ENCODE measurements at places on chromosomes 5 and 9.

DNA sequence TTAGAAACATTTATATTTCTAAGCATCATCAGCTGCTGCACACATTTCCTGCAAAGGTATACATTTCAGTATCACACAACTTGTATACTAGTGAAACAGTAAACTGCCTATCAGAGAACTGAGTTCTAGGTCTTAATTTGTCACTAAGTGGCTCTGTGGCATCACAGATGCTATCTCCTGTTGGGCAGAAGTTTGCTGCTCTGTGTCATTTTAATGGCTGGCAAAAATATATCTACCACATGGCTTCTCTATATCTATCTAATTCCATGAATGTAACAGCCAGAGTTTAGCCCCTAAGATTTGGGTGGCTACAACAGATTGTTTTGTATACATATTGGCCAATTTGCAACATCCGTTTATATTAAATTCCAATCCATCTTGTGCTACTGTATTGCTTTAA is 1231.9 kb upstream of the C9orf72 start:
- no peak for DNase-seq

DNA sequence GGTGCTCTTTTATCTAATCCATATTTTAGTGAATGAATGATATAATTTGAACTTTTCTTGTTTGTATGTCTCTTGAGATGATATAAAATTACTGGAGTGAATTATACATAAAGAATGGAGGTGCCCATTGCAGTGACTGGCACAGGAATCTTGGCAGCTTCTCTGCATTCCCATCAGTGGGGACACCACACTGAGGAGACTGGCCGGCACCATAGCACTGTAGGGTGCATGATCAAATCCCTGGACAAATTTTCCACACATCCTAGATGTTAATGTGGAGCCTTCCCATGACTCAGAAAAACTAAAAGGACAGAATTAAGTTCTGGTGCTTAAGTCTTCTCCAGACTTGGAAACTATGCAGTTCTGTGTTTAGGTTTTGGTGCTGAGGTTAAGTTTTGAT is 124.1 kb downstream of the CEP120 start:
- no peak for DNase-seq

DNA sequence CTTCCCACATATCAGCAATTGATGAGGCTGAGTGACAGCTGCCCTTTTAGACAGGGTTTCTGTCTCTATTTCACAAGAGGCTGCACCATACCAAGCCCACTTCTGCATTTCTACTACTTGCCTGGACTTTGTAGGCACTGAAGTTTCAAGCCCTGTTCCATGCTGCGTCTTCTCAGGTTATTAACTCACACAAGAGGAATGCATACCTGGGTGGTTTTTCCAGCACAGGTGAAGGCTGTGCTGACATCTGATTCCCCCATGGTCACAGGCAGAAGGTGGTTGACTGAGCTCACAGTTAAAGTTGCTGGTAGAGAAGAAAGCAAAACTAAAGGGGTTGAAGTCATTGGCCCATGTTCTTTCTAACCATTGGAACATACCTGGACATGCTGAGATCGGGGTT is 86.6 kb downstream of the MAMDC2 start:
- DNase-seq: no peak

- no peak for DNase-seq
These were observed 612 bp upstream of the BBLN start for GRCh38 chr9:128159522-128159783.

GRCh38 chr9:86754581-86755560 is 192.4 kb downstream of the GAS1 start:
- DNase-seq: no peak

DNA sequence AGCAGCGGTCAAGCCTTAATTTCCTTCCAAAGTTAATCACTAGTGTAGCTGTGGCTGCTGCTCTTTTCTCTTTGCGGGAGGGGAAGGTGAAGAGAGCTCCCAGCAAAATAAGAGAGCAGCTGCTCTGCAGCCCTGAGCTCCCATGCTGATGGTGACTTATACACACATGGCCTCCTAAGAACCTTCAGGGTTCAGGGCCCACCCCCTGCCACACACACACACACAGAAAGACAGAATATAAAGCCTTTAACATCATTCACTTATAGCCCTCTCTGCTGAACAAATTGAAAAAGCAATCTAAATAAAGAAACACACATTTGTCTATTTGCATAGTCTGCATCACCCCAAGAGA is 43.6 kb downstream of the GAS1 start:
- peak; percentile 9 for DNase-seq

DNA sequence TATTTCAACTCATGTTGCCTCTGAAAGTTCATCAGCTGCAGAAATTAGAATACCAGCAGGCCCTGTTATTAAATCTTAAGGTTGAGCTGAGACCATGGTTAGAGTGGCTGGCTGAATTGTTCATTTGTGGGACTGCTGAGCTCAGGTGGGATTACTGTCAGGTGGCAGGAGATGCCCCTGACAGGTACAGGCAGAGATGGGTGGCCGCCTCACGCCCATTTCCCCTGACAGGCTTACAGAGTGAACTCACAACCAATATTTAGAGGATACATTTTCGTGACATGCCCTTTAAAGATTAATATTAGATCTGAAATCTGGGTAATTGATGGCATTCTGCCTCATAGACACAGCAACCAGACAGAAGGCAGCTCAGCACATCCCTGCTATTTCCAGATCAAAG is 136.0 kb downstream of the MVB12B start:
- no peak for DNase-seq

- no peak for DNase-seq
These were observed 1.3 kb downstream of the BRD9 start for GRCh38 chr5:891117-891836.

DNA sequence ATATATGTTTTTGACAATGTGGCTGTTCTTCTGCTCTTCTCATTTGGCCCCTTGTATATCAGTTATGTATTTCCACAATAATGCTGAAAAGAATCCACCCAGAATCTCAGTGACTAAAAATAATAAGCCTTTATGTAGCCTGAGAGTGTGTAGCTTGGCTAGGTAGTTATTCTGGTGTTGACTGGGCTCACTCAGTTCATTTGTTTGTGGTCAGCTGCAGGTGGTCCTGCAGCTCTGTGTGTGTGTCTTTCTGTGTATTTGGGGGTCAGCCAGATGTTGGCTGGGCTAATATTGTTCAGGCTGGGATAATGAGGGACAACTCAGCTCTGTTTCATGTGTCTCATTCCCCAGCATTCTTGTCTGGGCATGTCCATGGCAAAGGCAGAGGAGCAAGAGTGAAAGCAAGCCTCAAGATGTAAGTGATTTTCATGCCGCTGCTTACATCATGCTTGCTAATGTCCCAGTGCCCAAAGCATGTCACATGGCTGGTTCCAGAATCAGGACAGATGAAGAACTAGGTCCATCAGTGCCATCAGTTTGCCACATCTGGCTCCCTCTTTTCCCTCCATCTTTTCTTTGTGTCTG is 162.8 kb downstream of the KCTD16 start:
- peak; percentile 15 for DNase-seq

GRCh38 chr9:133027134-133027533 is 3.7 kb upstream of the GTF3C5 start:
- DNase-seq: no peak

DNA sequence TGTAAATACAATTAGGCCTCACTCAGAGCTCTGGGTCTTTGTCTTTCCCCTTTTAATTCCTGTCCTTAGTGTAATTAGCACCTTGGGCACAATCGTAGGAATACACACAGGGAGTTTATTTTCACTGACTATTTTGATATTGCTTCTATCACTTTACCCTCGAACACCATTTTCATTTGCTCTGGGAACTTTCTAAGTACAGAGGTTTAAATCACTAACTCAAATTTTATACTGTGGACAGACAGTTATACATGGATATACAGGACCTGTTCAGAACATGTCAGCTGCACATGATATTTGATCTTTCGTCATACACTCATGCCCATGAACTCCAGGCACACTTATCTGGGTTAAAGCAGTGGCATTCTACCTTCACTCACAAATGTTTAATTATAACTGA is 217.8 kb upstream of the TMEM161B start:
- no peak for DNase-seq

DNA sequence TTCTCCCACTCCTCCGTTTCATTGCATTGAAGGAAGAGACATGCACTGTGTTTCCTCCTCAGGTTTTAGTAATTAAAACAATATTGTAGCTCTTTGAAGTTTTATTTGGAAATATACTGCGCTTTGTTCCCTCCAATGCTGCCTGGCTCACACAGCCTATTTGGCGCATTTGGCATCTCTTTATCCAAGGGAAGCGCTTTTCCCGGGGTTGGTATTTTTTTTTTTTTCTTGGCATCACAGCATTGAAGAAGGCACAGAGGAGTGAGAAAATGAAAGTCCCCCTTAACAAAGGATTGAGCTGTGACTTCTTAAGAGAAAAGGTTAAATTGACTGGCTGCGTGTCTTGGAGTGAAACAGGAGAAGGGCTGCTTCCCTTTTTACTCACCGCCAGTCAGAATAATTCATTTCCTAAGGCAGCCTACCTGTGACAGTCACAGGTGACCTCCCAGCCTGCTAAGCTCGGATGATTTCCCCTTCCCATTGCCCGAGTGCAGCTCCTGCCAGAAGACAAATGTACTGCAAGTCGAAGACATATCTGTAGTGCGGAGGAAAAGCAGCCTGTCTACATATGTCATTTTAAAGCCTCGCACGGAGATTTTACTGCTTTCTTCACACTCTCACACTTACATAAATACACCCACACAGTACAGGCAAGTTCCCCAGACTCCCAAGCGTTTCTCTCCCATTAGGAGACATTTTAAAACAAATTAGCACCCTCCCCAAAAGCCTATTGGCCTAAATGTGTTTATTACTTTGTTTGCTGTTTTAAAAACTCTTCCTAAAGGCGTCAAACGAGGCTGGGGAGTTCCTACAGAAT is 665.5 kb upstream of the ZNF608 start:
- DNase-seq: peak; percentile 2

GRCh38 chr5:76580981-76581380 is 42.2 kb downstream of the F2RL2 start:
- no peak for DNase-seq

DNA sequence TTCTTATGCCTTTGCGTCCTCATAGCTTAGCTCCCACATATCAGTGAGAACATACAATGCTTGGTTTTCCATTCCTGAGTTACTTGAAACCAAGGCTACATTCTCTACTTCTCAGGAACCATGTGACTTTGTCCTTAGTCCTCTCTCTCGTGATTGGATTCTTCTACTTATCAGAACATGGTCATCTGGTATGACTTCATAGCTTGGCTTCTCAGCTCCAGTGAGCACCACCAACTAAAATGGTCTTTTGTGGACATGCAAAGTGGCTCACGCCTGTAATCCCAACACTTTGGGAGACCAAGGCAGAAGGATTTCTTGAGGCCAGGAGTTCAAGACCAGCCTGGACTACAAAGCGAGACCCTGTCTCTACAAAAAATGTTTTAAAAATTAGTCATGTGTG is 81.2 kb upstream of the NIPBL start:
- no peak for DNase-seq

GRCh38 chr5:158623971-158624370 is 475.7 kb downstream of the EBF1 start:
- DNase-seq: no peak

- DNase-seq: peak; percentile 25
These were observed 599 bp downstream of the KIAA1191 start for GRCh38 chr5:176360894-176361436.

DNA sequence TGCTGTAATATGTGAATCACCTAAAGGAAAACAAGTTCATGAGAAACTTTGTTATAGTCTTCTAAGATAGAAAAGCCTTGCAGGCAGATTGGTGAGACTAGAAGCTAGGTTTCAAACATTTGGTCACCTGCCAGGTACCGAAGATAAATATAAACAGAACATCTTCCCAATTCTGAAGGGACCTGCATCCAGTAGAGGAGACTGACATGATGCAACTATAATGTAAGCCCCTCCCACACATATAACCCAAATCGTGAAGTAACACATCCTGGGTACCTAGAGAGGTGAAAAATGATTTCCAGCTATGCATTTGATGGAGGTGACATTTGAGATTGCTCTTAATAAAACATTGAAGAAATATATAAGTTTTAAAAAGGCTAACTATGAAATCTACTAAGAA is 29.9 kb downstream of the SHLD3 start:
- DNase-seq: no peak

- DNase-seq: no peak
These were observed 46.9 kb downstream of the NEURL1B start for GRCh38 chr5:172687940-172688339.

DNA sequence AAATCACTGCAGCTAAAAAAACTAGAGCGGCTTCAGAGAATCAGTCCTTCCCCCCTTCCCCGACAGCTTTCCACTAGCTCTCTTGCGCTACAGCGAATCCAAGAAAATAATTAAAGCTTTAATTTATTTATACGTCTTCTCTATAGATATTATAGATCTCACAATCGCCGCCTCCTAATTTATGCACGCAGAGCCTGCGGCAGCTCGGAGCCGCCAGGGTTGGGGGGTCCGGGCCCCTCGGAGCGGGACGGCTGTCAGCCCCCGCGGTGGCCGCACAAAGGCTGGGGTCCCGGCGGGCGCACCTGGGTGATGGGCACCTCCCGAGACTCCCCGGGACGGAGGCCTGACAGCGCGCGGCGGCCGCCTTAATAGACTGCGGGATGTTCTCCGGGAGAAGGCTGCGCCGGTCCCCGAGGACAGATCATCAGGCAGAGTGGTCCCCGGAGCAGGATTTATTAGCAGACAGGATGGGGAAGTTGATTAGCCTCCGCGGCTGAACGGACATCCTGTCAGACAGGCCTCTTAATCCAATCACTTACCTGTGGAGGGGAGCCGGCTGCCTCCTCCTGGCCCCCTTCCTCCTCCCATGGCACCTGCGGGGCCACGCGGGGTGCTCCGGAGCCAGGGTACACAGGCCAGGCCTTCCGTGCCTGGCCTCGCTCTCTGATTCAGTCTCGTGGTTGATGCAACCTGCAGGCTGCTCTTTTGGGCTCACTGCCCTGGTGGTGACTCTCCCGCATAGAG is 166.8 kb downstream of the MELK start:
- no peak for DNase-seq

- peak; percentile 57 for DNase-seq
These were observed 53.1 kb downstream of the NXNL2 start for GRCh38 chr9:88587885-88588649.

GRCh38 chr9:27888661-27889295 is 315.5 kb upstream of the C9orf72 start:
- DNase-seq: peak; percentile 0

DNA sequence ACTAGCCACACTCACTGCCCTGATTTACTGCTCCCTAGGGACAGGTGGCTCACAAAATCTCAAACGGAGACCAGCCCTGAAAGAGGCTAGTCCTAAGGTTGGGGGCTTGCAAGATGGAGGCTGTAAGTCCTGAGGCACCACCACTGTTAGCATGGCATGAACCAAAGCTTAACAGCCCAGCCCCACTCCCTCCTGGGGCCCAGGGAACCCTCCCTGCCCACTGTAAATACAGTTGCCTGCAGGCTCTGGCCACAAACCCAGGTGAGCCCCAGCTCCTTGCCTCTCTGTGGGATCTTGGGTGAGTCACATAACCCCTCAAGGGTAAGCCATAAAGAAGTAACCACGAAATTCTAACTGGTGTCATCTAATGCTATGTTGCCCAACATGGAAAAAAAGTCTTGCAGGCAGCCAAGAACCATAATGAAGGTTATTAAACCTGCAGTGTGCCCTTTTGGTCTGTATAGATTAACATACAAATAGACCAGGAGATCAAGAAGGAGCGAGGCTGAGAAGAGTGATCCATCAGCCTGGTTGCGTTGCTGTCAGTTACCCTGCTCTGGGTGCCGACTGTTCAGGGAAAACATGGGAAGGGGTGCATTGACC is 1.7 kb upstream of the POMT1 start:
- peak; percentile 62 for DNase-seq

GRCh38 chr9:99299211-99300102 is 77.4 kb downstream of the SEC61B start:
- DNase-seq: peak; percentile 85
